Activated T-helper 9 cell treated with anti-CD3 and anti-CD28 coated beads, Interleukin-2, amount 50 U/mL, for 16 hours (primary cell): ENCODE measurements at places on chromosomes 5 and 9.

DNA sequence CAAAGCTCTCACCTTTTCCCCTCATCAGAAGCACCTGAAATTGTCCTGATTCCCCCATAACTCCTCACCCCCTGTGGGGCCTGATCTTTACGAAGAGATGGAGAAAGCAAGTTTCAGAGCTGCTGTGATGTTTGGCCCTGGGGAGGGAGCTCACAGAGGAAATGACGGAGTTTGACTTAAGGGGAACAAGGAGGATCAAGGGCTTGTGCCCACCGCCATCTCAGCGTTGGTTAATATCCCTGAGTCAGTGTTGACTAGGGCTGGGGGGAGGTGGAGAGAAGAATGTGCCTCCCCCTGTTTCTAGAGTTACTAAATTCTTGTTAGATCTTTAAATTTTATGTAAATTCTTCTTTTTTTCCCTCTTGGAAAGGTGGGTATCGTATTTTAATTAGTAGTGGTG is 27.8 kb downstream of the FGF18 start:
- DNase-seq = no peak

DNA sequence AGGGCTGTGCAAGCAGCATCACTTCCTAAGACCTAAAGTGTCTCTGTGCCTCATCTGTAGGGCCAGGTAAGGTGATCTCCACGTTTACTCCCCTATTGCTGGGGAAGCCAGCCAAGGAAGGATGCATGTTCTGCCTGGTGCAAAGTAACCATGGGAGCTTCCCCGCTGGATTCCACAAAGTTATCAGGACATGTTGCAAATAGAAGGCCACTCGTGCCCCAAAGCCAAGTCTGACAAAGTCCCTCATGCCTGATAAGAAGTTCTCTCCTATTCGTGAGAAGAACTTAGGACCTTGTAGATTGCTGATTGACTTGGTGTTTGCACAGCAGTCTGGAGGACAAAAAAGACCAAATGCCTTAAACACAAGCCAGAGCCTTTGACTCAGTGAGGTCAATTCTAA is 81.5 kb downstream of the FAM114A2 start:
- no peak for DNase-seq

DNA sequence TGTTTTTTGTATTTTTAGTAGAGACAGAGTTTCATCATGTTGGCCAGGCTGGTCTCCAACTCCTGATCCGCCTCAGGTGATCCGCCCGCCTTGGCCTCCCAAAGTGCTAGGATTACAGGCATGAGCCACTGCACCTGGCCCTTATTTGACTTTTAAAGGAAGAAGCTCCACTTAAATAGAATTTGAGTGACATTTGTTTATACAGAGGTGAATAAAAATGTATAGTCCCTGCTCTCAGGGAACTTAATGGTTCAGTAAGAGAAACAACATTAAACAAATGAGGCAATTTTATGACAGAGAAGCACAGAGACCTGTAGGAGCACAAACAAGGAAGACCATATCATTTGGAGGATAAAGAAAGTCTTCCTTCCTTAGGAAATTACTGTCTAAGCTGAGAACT is 65.7 kb downstream of the C9orf152 start:
- DNase-seq = no peak

GRCh38 chr9:106712279-106712678 is 150.7 kb upstream of the ZNF462 start:
- DNase-seq = no peak

DNA sequence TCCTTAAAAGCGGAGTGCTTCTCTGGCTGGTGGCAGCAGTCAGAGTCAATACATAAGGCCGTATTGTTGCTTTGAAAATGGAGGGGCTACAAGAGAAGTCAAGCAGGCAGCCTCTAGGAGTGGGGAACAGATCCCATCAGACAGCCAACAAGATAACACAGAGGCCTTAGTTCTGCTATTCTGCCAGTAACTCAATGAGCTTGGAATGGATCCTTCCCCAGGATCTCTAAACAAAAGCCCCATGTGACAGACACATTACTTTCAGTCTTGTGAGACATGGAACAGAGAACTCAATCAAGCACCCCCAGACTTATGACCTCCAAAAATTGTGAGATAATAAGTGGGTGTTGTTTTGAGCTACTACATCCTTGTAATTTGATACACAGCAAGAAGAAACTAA is 158.6 kb downstream of the RFX3 start:
- DNase-seq = no peak

DNA sequence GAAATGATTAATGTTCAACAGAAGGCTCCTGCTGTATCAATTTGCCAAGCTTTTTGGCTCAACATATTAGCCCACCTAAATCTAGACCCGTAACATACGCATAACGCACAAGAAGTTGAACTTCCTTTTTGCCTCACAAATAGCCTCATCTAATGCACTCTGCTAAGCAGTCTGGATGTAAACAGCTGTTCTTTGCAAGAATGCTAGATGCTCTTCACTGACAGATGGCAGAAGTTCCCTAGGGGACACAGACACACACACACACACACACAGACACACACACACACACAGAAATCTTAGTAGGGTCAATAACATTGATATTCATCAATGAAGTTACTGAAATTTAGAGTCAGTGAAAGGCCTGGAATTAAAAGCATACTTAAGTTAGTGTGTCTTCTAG is 13.2 kb upstream of the PCA3 start:
- no peak for DNase-seq

DNA sequence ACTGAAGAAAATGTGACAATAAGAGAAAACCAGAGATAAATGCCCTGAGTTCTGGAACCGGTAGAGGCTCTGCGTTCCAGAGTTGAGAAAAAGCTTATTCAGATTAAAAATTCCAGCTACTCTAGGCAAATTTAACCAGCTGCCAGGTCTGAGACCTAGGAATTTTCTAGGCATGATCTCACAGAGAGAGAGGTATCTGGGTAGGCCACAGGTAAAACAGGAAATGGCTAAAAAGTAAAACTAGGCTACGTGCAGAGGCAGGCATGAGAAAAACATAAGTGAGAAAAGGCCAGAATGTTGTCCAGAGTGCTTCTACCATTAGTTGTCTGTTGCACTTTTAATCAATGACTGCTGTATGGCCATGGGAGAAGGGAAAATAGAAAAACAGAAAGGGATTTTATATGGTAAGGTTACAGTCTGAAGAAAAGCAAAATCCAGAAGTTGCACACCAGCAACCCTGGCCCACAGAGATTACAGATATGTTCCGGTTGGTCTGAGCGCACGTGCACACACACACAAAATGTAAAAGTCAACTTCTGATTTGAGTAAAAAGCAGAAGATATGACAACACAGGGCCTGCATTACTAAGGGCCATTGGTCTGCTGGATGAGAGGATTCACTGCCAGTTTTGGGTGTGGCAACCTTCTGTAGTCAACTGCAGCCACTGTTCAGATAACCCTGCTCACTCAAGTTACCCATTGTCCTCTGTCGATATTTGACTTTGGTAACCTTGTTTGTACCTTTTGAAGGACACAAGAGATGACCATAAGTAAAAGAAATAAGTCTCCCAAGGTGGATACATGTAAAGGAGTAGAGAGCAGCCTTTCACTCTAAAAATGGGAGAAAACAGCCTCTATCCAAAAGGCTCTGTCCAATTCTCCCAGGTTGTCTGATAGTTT is 266.0 kb downstream of the DTWD2 start:
- no peak for DNase-seq

DNA sequence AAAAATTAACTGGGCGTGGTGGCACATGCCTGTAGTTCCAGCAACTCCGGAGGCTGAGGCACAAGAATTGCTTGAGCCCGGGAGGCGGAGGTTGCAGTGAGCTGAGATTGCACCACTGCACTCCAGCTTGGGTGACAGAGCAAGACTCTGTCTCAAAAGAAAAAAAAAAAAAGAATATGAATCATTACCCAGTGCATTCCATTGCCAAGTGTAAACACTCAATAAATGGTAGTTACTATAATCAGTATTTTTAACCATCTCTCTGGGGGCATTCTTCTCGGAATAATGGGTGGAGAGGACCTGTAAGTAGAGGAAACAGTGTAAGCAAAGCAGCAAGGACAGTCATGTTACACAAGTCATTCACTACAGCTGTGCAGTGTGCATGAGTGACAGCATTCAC is 13.8 kb upstream of the RANBP17 start:
- DNase-seq = no peak
